ENCODE measurements at places on chromosomes 16 and 17.
A peak's percentile ranks its signal among the peaks of the same experiment; 100 is the strongest.

DNA sequence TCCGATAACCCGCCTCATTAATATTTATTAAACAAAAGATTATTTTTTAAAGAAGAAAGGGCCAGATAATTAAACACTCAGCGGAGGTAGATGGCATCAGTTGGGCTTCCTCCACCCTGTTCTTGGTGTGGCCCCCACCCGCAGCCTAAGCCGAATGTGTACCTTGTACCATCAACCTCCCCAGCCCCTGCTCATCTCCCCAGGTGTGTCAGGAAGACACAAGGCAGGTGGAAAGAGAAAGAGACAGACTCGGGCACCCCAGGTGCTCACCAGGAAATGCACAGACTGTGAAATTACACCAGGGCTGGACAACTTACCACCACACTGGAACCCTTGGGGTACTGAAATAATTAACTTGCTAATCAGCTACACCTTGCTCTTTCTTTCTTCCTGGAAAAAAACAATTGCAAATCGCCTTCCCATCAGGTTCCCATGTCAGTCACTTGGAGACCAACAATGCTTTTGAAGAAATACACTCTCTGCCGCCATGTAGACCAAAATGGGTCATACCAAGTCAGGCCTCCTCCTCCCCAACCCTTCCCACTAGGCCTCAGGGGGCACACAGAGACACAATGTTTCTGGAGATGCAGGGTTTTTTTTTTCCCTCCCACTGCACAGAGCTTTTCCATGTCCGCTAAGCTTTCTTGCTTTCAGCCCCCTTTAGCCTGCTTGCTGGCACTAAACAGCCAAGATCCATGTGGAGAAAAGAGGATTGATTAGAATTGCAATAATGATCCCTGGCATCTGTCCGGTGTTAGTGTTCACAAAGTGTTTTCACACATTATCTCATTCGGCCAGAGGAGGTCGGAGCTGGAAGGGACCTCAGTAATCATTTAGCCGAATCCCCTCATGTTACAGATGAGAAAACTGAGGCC is 8.6 kb upstream of the LHX1 start:
- no peak for DNase-seq

GRCh38 chr17:44049294-44050060 is 17.0 kb downstream of the LSM12 start:
- no peak for DNase-seq

GRCh38 chr17:17647524-17648178 is 33.6 kb upstream of the RAI1 start:
- DNase-seq, result no peak

DNA sequence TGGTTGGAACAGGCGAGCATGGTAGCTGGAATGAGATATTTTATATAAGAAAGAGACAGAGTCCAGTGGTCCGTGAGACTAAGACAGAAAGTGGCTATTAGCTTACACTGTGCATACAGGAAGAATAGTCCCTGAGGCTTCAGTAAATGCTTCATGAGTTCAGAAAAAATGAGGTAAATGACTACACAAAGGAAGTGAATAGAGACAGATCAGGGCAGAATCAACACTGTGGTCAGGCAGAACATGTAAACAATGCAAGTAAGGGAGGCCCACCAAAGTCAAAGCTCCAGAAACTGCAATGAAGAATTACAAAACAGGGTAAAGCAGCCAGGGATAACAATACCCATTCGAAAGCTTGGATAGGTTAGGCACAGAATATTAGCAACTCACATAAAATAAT is 4.8 kb downstream of the ABCA10 start:
- DNase-seq, result no peak

GRCh38 chr16:87227296-87227951 is 89.8 kb downstream of the C16orf95 start:
- no peak for DNase-seq

DNA sequence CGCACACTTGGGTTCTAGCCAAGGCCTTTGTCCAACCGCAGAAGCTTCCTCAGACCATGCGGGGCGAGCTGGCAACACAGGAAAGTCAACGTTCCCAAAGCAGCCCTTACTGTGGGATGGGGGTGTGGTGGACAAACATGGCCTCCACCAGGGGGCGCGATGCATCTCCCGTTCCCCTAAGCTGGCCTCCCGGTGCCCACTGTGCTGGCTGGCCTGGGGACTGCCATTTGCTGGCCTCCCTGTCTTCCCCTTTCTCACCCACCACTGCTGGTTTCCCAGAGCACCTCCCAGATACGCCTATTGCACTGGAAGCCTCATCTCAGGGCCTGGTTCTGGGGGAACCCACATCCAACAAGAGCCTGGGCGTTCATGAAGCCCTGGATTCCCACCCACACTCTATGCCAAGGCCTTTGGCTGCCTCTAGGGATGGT is 145.3 kb downstream of the IRF8 start:
- peak; percentile 37 for DNase-seq

- no peak for DNase-seq
These were observed 632 bp downstream of the SLC9A5 start for GRCh38 chr16:67249178-67250044.

GRCh38 chr16:18829251-18829650 is 27.9 kb upstream of the ARL6IP1 start:
- DNase-seq, result no peak

DNA sequence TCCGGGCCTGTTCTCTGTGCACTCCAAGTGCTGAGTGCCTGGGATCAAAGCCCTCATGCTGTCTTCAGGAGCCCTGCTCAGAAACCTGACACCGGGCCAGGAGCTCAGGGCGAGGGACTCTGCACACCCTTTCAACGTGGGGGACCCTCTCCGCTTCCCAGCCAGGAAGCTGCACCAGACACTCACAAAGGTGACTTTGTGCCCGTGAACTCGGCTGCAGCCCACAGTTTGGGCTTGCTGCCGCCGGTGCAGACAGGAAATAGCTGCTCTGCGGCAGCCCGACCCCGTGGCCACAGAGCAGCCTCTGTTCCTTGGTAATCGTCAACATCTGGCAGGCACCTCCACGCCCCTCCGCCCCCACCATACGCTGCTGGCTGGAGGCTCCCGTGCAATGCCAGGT is 93.4 kb upstream of the METRNL start:
- peak; percentile 16 for DNase-seq

DNA sequence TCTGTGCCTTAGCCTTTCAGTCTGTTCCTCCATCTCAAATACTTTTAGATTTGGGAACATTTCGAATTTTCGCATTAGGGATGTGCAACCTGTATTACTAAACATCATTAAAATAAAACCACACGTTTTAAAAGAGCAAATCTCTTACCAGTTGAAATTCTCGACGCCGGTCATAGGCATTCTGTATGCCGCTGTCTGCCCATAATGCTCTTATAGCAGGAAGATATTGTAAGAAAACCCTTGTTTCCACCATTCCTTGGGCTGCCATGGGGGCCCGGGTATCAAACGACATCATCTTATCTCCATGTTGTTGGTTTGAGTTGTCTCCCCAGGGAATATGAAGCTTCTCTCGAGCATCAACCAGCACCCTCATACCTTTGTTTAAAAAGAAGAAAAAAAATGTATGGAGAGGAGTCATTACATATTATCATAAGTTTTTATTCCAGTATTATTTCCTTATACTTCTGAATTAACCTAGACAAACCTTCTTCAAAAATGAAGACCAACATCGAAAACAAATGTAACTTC is 3.1 kb downstream of the GNA13 start:
- DNase-seq, result no peak

- DNase-seq, result no peak
These were observed 43.9 kb downstream of the PITPNC1 start for GRCh38 chr17:67420994-67421393.

DNA sequence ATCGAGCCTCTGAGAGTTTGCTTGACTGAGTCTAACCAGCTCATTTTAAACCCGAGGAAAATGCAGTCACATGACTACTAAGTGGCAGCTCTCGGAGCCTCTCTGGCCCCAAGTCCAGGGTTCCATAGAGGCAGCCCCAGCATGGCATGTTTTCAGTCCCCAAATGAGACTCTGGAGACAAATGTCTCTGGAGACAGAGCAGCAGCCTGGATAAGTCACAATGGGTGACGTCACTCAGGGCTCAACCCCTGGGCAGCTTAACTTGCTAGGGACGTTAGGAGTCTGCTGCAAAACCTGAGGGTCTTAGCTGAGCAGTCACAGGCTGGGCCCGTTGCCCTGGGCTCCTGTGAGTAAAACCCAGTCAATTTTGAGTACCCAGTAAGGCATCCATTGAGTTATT is 6.9 kb upstream of the STH start:
- DNase-seq, result no peak

- DNase-seq, result no peak
These were observed 3.3 kb downstream of the CFAP20 start for GRCh38 chr16:58125781-58126335.

- DNase-seq, result no peak
These were observed 30.4 kb upstream of the SSTR5 start for GRCh38 chr16:1042049-1042744.

DNA sequence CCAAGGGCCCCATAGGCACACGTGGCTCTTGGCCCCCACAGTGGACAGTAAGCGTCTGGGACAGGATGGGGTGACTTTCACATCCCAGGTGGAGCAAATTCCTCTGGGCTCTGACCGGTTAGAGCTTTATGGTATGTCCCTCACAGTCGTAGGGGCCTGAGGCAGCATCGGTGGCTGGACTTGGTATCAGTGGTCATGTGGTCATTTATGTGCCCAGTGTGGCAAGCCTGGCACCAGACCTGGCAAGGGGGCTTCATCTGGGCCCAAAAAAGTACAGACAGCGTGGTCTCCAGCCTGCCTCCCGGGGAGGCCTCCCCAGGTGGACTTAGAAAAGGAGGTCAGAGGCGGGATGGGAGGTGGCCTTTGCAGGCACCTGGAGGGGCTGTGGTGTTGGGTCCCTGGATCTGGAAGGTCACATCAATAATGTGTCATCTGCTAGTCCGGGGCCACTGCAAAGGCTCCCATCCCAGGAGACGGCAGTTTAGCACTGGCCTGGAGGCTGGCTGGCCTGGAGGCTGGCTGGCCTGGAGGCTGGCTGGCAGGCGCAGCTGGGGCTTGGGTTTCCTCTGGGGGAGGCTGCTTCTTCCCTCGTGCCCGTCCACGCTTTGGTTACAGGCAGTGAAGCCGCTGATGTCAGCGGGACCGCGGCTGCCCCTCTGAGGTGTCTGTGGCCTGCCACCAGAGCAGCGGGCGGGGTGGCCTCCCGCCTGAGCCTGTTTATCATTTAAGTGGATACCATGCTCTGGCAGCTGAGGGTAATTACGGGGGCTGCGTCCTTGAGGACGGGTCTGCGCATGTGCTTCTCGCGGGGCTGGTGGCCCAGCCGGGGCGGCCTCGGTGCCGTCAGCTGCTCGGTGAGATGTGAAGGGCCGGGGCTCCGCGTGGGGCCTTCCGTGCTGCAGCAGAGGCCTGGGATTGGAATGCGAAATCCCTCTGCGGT is 20.7 kb upstream of the CBX4 start:
- DNase-seq, result no peak

DNA sequence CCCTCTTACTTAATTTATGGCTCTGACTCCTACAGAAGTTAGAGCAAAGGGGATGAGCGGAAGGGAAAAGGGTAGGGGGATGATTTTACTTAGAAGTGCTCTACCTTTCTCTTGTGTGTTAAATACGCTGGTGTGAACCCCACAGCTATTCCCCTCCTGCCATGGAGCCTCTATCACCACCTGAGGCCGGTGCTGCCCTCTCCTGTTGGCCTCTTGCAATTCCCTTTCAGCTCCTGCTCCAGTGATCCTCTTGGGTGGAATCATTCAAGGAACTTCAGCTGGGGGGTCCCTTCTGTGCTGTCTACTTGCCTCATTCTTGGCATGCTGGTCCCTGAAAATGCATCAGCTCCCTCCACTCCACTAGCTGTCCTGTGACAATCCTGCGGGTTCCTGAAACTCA is 41.8 kb upstream of the CDH8 start:
- no peak for DNase-seq

GRCh38 chr16:53153130-53153529 is 98.3 kb downstream of the CHD9 start:
- DNase-seq, result no peak

DNA sequence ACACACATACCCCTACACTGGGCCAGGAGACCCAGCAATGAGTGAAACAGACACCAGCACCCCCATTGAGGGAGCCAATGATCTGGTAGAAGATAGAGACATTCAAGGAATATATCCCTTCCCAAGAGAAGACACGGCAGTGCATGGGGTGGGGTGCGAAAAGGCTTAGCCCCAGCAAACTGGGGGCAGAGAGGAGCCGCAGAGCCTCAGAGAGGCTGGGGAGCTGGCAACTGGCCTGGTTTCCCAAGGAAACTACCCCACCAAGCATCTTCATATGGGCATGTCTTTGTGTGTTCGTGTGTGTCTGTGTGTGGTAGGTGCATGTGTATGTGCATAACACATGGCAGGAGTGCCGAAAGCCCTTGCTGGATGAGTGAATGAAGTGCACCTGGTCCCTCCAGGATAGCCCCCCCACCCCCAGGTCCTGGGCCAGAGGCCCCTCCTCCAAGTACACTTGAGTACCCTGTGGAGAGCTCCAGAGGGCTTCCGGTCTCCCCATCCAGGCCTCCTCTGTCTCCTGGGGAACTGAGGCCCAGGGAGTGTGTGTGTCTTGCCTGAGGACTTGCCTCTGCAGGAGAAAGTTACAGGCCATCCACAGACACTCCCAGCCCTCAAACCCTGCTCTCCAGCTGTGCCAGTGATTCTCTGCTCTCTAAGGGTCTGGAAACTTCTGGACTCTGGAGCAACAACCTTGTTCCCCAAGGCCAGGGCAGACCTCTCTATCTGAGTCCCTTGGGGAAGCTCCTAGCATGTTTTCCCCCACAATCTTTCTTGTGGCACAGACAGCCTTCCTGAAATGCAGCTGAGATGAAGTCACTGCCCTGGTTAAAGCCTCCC is 15.9 kb downstream of the TBX2 start:
- DNase-seq, result no peak

DNA sequence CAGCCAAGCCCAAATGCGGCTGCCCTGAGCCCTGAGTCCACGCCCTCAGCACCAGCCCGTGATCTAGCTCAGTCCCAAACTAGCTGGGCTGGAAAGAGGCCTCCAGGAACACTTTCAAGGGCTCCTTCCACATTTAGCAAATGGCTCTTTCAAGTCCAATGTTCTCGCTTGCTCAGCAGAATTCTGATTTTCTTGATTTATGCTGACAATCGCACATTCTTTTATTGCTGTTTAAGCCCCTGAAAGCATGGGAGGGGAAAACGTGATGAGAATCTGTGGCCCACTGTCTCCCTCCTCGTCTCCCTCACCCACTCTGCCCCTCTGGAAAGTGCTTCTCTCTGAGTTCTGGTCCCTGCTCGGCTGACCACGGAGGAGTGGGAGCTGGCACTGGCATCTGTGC is 293.8 kb downstream of the FOXL1 start:
- no peak for DNase-seq

DNA sequence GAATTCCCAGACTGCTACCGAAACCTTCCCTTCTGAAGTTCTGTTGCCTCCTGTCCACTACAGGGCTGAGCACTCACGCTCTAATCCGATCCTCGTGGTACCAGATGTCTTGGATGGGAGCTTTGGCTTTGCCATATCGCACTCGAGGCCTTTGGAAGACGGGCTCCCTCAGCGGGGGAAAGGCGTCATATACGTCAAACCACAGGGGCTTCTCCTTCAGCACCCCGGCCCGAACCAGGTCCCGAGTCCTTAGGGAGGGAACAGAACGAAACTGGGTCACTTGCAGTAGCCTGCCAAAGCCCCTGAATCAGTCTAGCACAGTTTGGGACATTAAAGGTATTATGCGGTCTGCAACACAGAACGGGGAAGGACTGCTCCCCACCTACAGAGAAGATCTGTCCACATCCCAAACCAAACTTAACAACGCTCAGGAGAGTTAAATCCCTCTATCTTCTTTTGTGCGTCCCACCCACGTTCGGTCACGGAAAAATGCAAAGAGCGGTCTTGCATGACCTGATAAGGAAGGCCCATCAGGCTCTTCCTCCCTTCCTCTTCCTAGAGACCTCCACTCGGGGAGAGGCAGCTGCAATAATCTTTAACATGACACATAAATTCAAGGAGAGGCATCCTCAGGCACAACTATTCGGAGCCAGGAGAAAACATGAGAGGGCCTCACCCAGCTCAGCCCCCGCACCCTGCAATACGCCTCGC is 526 bp downstream of the MRPS23 start:
- DNase-seq, result no peak

Measured in stimulated activated CD8-positive, alpha-beta memory T cell treated with anti-CD3 and anti-CD28 coated beads, Interleukin-15, amount 100 ng/mL, for 24 hours (primary cell).